ENCODE measurements at places on chromosomes 12 and 14.

GRCh38 chr14:91830777-91831176 lies 36.6 kb downstream of the TC2N start:
- no peak for DNase-seq

DNA sequence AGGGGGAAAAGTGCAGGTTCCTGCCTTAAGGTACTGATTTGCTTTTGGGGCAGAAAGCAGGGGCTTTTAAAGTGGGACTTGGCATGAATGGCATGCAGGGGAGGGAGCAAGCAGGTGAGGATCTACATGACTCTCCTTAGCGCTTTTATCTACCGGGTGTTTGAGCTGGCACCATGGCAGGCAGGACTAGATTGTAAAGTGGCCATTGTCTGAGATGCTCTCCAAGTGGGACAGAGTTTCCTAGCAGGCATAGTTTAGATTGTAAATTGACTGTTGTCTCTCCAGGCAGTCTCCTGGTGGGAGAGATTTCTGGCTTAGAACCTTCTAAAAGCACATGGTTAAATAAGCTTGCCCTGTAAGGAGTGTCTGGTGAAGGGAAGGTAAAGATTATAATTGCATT lies 5.3 kb upstream of the DICER1 start:
- no peak for DNase-seq

DNA sequence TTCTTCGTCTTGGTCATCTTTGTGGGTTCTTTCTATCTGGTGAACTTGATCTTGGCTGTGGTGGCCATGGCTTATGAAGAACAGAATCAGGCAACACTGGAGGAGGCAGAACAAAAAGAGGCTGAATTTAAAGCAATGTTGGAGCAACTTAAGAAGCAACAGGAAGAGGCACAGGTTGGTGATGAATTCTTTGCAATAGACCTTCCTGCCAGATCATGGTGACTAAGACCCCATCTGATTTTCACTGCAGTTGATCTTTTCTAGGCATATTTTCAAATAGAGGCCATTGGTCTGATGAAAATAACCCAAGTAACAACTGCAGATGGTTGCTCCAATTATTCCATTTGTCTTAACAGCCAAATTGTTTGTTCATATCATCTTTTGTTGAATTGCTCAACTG lies 114.4 kb downstream of the SCN8A start:
- no peak for DNase-seq

DNA sequence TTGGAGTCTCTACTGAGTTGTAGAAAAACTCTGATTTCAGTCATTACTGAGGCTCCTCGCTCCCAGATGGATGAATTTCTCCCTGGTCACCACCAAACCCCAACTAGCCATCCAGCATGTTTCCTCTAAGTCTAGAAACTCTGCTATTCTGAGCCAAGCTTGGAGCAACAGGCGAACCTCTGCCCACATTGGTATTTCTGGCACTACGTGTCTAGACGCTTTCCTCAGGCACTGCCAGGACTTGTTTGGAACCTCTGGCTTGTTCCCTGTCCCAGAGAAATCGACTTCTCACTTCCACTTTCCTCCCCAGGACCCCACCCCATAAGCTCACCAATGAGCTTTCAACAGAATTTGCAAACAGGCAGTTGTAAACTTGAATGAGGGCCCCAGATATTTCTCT lies 27.6 kb downstream of the WSCD2 start:
- DNase-seq = no peak

GRCh38 chr12:78038986-78039385 lies 208.3 kb downstream of the NAV3 start:
- DNase-seq = no peak

DNA sequence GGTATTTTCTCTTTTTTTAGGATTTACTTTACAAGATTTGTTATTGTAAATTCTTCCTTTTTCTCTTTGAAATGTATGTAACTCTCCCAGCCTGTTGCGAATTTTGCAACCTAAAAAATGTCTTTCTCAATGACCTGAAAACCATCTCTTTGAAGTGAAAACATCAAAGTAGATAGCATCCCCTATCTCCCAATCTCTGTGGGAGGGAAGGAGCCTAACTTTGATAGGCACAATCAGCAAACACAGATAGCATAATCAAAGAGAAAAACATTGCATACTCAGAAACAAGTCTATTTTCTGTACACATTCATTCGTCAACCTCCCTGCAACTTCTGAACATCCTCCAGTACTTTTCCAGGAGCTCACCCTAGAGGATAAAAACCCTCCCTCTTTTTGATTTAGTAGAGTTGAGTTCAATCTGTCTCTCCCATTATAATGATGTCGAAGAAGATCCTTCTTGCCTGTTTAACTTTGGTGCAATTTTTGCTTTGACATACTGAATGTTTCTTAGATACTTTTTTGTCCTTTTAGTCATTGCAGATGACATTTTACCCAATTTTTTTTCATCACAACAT lies 849.2 kb upstream of the LRFN5 start:
- DNase-seq = no peak

GRCh38 chr12:96240656-96241055 lies 46.5 kb downstream of the ELK3 start:
- no peak for DNase-seq

DNA sequence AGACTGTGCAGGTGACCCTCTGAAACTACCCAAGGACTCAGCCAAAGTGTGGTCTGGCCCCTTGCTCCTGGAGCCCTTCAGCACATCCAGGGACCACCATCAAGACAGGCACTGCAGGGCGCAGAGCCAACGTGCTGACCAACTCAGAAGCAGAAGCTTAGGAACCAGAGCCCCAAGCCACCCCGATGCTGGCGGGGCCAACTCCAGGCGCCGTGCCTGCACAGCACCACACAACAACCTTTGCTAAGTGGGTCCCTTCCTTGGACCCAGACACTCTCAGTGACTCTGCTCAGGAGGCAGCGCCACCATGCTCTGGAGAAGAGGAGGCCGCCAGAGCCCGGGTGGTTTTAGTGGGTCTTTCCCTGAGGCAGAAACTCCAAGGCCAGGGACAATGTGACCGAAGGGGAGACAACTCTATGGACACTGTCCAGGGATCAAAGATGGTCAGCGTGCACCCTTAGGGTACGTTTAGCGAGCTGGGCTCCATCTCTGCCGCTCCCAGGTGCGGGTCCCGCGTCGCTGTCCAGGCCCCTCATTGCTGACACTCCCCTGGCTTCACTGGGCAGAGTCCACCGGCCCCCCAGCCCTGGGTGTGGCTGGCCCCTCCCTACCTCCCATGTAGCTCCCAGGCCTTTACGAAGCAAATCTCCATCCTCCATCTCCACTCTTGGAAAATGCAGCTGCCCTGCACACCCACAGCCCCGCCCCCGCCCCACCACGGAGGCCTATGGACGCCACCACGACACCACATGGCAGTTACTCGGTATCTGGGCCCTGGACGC lies 16.1 kb downstream of the CHGA start:
- DNase-seq = no peak

- DNase-seq = no peak
These were observed 300.8 kb downstream of the SSPN start for GRCh38 chr12:26496170-26496569.

GRCh38 chr12:114767906-114768722 lies 84.1 kb upstream of the TBX3 start:
- DNase-seq = no peak

DNA sequence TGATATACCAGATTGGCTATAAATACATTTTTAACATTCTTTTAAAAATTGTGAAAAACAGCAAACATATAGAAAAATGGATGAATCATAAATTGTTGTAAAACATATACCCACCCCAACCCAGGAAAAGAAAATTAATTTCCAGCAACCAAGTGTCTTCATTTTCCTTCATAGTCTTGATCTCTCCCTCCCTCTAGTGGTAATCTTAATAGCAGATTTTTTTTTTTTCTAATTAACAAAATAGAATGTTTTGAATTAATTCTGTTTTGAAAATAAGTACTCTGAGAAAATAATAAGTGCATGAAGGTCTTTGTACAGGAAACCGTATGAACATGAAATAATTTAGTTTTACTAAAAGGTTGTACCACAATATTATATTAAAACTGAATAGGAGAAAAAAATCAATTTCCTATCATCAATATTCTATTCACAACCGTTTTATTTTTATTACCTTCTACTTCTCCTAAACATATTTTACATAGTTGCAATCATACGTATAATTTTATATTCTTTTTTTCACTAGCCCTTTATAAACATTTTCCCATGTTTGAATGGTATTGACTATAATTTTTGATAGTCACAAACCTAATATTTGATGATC lies 7.0 kb downstream of the ETNK1 start:
- DNase-seq = no peak

GRCh38 chr12:92627511-92627910 lies 75.3 kb upstream of the PLEKHG7 start:
- DNase-seq = no peak

DNA sequence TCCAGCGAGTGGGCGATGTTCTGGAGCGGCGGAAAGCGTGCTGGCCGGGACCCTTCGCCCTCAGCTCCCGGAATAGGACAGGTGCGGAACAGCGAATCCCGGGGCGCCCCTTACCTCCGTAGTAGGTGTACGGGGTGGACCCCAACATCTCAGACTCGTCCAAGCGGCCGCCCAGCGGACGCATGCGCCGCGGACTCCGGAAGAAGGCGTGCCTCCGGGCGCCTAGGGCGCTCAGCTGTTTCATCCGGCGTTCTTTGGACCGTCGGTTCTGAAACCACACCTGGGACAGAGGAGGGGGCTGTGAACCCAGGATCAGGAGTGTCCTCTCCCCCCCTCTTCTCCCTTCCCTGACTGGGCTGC lies 4.5 kb downstream of the LHX5 start:
- no peak for DNase-seq

DNA sequence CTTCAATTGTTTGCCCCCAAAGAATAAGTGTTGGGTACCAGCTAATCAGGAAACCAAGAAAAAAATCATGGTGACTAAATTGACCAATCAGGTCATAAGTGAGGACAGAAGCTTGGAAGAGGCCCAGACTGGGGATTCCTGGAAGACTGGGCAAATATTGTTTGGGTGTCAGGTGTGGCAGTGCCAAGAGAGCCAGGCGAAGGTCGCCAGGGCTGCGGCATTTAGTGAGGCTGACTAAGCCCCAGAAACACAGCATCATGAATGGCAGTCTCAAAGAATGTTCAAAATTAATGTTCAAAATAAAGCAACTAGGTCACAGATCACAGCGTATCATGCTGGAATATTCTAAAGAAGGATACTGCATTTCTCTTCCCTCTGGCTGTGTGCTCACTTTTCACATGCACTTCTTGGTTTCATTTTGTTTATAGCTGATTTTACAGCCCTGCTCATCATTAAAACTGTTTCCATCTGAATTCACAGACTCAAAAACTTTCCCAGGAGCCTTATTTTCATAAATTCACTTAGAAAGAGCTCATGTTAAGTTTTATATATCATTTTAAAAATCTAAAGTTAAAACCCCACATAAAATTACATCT lies 85.3 kb upstream of the OVCH1 start:
- DNase-seq = no peak

GRCh38 chr12:131671276-131671675 lies 39.6 kb upstream of the SFSWAP start:
- DNase-seq = no peak

- no peak for DNase-seq
These were observed 37.9 kb downstream of the RHOF start for GRCh38 chr12:121755591-121755990.

DNA sequence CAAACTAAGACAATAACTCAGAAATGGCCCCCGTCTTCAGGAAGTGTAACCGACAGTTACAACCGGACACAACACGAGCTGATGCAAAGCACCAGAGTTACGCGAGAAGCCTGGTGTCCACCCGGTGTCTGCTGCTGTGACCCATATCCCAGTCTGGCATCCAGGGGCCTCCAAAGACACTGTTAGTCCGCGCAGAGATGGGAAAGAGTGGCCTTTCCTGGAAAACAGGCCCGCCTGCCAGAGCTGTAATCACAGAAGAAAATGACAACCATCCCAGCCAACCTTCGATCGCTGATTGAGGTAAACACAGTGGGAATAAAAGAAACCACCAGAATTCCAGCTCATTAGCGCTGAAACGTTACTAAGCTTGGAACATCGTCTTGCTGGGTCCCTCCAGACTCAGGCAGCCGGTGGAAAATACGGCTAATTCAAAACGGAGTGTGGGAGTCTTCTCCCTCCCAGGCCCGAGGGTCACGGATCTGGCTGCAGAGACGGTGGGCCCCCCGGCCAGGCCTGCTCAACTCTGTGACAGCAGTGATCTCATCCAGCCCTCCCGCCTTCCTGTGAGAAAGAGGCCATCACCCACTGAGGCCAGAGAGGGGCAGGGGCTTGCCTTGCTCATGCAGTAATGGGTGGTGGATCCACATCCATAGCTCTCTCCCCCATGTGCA lies 273.9 kb upstream of the RTL1 start:
- DNase-seq = no peak

DNA sequence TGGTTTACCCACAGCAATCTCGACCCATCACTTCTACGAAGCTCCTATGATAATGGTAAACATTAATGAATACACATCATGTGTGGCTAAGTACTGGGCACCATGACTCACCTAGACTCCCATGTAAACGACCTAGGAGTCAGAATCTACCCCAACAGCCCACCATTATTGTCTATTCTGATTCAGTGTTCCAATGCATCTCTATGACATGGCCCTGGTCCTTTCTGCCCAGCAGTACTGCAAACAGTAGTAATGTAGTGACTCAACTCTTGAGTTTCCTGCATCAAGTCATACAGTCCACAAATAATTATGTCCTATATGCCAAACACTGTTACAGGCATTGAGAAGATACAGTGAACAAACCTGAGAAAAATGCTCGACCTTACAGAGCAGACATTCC lies 14.6 kb downstream of the GTF2A1 start:
- DNase-seq = no peak

GRCh38 chr12:116144384-116144783 lies 133.1 kb downstream of the MED13L start:
- DNase-seq = no peak

- no peak for DNase-seq
These were observed 169.5 kb downstream of the TTC8 start for GRCh38 chr14:88993946-88994345.

DNA sequence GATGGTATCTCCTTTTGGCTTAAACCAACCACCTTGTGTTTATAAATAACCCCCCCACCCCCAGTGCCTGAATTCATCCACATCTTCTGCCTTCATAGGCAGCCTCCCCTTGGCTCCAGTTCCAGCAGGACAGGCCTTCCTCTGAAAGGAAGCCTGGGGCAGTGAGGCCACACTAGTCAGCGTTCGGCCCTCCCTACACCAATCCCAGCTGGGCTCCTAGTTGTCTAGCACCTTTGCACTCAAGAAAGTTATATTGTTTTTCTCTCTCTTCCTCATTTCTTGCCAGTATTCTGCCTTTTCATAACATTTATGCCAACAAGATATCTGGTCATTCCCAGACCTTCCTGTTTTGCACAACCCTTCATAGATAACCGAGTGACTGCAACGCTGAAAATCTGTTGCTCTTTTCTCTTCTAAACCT lies 73.1 kb upstream of the ACTN1 start:
- no peak for DNase-seq

Measured in vagina (tissue), 2 donors.